Left hindlimb (tissue), 1 donor: ENCODE measurements at places on chromosomes 5 and 9.

DNA sequence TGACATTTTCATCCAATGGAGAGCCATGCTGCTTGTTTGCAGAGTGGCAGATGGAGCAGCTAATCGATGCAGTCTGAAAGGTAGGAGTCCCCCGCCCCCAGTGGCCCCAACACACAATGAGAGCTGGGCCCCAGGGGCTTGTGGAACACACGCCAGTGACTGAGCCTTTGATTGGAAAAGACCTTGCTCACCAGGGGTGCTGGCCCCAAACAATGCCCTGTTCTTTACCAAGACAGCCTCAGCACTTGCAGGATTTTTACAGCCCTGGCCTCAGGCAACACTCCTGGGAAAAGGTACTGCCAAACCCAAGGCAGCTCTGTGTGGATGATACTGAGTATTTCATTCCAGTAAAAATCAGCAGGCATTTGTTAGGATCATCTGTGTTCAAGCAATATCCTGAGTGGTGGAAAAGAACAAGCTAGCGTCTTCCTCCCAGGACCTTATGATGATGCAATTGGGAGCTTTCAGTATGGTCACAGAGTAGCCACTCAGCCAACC, 276.8 kb upstream of the CLINT1 start:
- DNase-seq = peak; percentile 34

DNA sequence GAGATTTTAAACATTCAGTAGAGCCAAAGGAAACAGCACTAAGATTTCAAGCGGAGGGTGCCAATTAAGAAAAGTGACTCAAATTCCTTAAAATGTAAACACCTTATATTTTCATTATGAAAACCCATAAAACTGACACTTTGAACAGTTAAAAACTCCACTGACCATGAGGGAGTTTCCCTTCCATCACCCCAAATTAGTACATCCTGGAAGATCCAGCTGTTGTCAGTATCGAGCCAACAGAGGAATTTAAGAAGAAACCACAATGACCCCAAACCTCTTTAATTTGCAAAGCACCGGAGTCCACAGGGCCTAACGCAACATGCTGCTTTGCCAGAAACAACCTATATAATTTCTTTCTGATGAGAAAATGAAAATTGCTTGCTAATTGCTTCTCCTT, 41.3 kb downstream of the ROR2 start:
- DNase-seq = no peak

DNA sequence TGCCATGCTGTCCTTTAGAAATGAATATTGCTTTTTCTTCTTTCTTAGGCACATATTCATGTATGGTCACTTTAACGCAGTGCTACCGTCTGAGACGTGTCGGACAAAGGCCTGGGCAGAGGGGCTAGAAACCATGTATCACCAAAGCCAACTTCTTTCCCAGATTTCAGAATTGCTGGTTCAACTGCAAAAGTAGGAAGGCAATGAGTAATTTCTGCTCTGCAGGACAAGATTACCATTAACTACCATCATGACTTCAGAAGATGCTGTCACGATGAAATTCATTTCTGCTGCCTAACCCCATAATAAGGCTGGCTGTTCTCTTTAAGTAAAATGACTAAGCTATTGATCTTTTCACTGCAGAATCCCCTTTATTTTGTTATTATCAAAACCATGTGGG, 306.7 kb downstream of the PDE4D start:
- no peak for DNase-seq

- no peak for DNase-seq
Measured at GRCh38 chr5:152855441-152855840, 450.4 kb upstream of the NMUR2 start.

DNA sequence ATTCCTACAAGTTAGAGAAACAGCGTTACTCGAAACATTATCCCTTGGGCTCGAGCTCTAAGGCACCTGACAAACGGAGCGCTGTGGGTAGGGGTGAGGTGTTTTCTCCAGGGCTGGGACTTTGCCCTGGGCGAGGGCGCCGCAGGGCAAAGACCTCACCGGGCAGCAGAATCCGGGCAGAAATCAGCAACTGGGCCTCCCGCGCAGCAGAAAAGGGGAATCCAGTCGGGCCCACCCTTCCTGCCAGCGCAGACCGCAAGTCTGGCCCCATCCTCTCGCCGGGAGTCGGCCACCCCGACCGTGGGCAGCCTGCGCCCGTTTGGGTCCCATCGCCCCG, 430 bp upstream of the MSH3 start:
- no peak for DNase-seq

DNA sequence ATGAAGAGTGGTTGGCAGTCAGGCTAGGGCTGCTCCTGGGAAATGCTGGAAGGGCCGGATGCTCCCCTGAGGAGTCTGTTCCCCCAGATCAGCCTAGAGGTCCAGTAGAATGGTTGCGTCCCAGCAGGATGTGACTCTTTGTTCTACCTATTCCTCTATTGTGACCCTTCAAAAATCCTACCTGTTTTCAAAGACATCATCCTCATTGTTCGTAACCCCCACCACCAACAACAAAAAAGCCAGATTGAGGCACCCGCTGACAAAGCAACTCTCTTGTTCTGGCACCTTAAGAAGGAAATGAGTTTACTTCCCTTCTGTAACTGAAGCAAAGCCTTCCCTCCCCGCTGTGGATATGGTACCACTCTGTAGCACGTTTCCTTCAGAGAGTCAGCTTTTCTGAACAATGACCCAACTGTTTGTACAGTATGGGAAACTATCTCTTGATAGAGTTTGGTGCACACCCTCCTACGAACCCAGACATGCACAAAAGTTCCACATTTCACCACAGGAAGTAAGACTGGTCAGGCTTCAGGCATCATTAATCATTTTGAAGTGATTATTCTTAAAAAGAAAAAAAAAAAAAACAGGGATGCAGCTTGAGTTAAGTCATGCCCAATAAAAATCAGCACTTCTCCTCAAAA, 207.2 kb downstream of the ENC1 start:
- DNase-seq = no peak

DNA sequence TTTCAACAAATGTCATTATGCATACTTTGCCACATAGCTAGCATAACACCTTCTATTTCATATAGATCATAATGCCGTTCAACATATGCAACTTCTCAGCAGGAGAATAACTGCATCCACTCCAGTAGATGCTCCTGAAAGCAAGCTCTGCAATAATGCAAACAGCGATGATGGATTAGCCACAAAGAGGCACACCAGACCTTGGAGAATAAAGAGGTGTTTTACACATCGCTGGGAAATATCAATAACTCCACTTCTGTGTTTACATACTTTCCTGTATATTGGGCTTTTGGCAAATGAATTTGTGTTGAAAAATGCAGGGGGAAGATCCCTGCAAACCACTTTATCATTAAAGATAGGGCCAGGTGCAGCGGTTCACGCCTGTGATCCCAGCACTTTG, 271.5 kb upstream of the PANK3 start:
- DNase-seq = no peak

DNA sequence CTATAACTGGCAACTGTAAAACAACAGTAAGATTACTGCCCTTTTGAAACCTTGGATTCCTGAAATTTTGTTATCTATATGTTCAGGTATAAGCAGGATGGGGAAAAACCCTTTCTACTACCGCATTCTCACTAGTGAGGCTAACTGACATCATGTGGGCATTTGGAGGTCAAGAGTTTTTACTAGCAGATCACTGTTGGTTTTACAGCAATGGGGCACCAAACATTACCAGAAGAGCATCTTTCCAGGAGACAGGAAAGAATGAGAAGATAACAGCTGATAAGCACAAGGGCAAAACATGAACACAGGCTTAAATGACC, 20.9 kb upstream of the TTC33 start:
- DNase-seq = no peak
